ENCODE measurements at places on chromosomes 11 and 22. TPM values are rescaled to one million over a fixed set of nuclear protein-coding genes. Genes with fewer than 3 reads are reported as not detected.

IFT27 gene
- 13.7 TPM for total RNA-seq

DNA sequence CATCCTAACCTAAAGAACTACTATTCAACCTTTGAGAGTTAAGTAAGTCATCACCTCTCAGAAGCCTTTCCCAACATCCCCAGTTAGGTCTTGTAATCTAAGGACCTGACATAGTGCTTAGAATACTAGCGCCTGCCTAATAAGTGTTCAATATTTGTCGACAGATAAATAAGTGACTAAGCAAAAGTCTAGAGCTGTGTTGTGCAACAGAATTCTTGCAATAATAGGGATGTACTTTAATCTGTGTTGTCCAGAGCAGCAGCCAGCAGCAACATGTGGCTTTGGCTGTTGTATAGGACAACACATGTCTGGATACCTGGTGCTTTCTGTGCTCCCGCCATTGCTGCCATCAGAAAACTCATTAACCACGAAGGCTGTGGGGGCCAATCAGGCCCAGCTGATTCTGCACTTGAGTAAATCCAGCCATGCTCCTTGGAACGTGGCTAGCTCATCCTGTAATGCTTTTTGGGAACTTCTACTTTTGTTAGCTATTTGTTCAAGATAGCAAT is 66.8 kb upstream of the NTM start:
- no peak for DNase-seq

- DNase-seq: no peak
Measured at GRCh38 chr22:24164940-24165339, 16.3 kb upstream of the SUSD2 start.

SLC22A12 gene
- 0.56 TPM for total RNA-seq

GRCh38 chr11:64853709-64854108 is 9.3 kb upstream of the CDC42BPG start:
- no peak for DNase-seq

GSC2 gene
- total RNA-seq: not detected

DNA sequence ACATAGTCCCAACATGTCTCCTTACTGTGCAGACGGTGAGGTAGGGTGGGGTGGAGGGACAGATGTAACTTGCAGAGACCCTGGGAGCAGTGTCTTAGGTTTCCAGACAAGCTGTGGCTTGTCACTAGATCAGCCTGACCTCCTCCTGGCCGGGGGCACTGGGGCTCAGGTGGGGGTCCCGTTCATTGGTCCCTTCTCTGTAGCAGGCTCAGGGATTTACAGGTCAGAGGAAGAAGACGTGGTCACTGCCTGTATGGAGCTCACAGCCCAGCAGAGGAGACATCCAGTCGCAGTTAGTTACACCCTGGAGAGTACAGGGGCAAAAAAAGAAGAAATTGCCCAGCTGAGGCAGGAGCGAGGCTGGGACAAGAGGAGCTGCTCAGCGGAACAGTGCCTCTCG is 22.0 kb upstream of the TUB start:
- no peak for DNase-seq

STARD10 gene
- 18.0 TPM for total RNA-seq

- DNase-seq: no peak
Measured at GRCh38 chr11:96204721-96205459, 138.1 kb downstream of the MAML2 start.

DNA sequence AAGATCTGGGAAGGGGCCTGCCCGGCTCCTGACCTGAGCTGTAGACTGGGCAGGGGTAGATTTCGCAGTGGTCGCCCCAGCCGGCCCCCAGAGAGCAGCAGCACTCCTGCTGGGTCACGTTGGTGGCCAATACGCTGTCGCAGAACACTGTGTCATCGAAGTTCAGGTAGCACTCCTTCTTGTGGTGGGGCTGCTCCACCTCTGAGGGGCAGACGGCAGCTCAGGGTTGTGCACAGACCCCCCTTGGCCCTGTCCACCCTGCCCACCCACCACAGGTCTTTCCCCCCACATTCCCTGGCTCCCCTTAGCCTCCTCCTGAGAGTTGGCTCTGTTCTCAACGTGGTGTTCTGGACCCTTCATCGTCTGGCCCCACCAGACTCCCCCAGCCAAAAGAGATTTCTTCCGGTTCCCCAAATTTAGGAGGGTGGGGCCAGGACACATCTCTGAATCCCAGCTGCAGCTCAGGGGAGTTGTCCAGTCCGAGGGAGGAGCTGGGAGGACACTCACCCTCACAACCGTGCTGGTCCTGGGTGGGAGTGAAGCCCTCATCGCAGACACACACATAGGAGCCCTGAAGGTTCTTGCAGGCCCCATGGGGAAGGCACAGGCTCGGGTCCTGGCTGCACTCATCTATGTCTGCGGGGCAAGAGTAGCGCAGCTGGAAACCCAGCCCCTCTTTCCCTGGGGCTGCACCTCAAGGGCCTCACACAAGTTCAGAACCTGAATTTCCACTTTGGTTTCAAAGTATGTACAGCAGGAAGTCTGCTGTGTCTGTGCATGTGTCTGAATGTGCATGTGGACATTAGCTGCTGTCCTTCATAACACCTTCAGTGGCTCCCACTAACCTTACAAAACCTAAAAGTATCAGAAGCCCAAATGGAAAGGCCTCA is 16.5 kb downstream of the SCYL1 start:
- no peak for DNase-seq

VSIG2 gene
- total RNA-seq: 5.8 TPM

DNA sequence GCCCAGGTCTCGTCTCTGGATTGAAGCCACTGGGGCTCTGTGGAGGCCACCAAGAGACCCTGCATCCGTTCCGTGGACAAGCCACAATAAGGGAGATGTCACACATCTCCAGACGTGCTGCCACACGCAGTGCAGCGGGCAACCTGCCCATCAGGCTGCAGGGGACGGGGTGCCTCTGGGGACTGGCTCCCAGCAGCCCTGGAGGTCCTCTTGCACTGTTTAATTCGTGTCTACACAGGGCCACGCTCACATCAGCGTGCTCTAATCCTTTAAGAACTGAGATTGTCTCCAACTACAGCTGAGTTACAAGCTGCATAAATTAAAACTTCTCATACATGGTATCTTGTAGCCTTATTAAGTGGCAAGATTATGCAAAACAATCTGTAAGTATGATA is 1232.2 kb downstream of the BRD1 start:
- no peak for DNase-seq

DNA sequence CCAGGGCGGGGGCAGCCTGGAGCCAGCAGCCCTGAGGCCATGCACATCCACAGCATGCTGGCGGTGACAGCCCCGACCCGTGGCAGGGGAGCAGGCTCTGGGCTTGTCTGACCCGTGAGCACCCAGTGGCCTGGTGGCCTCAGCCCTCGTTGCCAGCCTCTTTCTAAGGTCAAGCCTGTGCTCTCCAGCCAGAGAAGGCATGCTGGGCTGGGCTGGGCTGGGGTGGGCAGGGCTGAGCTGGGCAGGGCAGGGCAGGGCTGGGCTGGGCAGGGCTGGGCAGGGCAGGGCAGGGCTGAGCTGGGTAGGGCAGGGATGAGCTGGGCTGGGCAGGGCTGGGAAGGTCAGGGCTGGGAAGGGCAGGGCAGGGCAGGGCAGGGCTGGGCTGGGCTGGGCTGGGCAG is 10.6 kb downstream of the H19 start:
- no peak for DNase-seq

MRGPRF gene
- 27.8 TPM for total RNA-seq

MS4A15 gene
- not detected for total RNA-seq

NRGN gene
- total RNA-seq: 1.0 TPM

SHANK3 gene
- total RNA-seq: 22.7 TPM

DDI1 gene
- not detected for total RNA-seq

DNA sequence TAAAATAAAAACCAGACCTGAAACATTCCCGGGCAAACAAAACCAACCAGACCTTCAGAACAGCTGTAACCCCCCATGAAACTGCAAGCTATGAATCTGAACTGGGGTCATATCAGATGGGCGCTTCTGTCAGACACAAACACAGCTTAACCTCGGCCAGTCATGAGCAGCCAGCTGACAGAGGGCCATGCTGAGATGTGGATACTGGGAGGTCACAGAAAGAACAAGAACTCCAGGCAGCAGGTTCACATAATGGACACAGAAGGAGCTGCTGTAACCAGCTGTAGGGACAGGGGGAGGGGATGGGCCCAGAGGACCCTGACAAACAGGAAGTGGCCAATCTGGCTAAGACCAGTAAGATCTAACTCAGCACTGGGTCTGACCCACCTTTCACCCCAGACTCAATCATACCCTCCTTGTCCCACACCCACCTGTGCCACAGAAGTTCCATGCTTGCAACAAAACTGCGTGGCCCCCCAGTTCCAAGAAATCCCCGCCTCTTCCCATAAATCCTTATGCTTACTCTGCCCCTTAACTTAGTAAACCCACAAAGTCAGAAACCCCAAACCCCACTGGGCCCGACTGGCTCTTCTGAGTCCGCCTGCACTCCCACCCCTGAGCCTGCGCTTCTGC is 4.0 kb downstream of the APOL4 start:
- no peak for DNase-seq

DNA sequence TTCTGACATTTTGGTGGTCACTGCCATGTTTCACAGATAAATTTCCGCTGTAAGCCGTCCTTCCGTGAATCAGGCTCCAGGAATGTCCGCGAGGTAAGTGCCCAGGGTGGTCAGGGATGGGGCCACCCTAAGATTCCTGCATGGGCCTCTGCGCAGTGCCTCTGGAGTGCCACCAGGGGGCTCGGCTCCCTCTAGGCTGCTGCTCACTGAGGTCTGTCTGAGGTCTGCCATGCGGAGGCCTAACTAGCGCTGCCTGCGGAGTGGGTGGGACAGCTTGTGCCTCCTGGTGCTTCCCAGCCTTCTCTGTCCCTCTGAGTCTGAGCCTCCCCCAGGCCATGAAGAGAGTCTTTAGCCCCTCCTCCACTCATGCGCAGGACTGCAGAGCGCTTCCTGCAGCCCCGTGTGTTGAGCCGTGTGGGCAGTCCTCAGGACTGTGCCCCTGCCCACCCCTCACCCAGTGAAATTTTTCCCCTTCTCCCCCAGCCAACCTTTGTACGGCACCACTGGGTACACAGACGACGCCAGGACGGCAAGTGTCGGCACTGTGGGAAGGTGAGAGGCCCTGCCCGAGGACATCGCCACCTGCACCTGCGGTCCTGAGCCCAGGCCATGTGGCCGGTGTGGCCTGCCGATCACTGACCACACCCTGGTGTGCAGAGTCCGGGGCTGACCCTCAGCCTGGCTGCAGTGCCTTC is 11.9 kb upstream of the MDK start:
- DNase-seq: no peak

- no peak for DNase-seq
Measured at GRCh38 chr11:13160806-13161205, 116.8 kb upstream of the BMAL1 start.

CRYAB gene
- total RNA-seq: 1,340 TPM

- DNase-seq: no peak
Measured at GRCh38 chr11:119754199-119754598, 25.2 kb upstream of the NECTIN1 start.

DCHS1 gene
- 12.6 TPM for total RNA-seq

- no peak for DNase-seq
Measured at GRCh38 chr11:46865340-46865739, 19.3 kb upstream of the CKAP5 start.
